ENCODE measurements at places on chromosomes 1 and 21.
A peak's percentile ranks its signal among the peaks of the same experiment; 100 is the strongest.

DNA sequence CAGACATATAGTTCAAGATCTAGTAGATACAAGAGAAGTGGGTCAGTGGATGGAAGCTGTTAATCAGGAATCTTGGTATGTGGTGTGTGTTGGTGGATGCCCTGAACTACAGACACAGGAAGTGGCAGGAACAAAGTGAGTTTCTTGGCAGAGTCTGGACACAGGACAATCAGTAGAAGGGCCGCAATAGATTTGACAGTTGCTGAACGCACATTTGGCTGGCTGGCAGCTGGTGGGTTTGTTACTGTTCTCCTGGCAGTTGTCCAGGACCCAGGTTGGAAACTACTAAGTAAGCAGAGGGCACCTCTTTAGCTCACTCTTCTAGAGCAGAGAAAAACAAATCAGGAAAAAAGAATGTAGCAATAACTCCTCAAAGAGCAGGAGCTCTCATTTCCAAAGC is 13.2 kb downstream of the KRTAP26-1 start:
- no peak for DNase-seq

GRCh38 chr1:78155121-78155520 is 109.4 kb downstream of the GIPC2 start:
- no peak for DNase-seq

DNA sequence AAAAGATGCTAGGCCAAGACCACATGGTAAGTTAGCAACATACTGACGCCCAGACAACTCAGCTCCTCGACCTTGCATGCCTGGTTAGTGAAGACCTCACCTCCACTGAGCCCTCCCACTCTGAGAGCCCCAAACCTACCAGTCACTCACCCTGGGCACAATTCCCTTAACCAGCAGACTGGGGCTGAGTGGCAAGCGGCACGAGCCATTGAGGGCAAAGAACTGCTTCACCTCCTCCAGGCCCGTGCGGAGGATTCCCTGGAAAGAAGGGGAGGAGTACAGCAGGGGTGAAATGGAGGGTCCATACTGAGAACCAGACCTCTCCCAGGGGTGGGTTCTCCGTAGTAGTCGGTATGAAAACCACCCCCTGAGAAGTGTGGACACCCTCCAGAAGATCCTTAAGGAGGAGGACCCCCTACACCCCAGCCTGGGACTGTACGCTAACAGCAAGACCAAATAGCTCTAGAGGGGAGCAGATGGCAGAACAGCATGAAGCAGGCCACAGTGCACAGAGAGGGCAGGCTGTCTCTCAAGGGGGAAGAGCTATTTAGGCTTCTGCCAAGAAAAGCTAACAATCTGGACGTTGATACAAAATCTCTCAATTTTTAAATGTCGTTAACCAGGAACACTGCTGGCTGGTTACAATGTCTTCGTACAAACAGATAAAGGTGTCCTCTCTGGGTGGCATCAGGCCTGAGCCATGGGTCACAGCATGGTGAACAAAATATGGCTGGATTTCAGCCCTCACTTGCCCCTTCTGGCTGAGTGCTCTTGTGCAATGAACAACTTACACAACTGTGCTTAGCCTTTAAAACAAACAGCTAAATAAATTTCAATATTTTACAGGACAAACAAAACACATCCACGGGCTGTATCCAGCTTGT is 31.0 kb upstream of the PPP1R15B start:
- no peak for DNase-seq

DNA sequence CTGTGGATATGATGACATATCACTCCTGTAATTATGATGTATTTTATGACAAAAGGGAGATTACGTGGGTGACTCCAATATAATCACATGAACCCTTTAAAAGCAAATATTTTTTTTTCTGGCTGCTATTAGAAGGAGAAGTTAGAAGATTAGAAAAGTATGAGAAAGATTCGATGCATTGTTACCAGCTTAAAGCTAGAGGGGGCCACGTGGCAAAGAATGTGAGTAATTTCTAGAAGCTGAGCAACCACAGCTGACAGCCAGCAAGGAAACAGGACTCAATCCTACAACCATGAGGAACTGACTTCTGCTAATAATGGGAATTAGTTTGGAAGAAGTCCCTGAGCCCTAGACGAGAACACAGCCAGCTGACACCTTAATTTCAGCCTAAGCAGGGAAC is 56.3 kb upstream of the C1orf87 start:
- DNase-seq, result peak; percentile 64

- DNase-seq, result peak; percentile 7
Measured at GRCh38 chr1:247054992-247055415, 23.6 kb downstream of the ZNF670 start.

DNA sequence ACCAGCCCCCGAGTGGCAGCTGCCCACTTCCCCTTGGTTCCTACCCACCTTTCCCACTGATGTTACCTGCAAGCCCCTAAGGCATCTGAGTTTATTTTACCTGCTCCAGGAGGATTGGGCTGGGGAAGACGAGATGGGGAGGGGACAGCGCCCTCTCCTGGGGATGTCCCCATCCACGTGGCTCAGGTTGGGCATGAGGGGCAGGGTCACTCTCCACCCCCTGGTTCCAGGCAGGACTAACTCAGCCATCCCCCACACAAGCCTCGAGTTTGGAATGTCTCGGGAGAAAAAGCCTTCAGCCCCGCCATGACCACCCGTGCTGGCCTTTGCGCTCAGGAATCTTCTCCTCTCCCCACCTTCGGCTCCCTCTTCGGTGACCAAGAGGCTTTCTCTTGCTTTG is 90.0 kb downstream of the ARHGEF10L start:
- DNase-seq, result no peak

DNA sequence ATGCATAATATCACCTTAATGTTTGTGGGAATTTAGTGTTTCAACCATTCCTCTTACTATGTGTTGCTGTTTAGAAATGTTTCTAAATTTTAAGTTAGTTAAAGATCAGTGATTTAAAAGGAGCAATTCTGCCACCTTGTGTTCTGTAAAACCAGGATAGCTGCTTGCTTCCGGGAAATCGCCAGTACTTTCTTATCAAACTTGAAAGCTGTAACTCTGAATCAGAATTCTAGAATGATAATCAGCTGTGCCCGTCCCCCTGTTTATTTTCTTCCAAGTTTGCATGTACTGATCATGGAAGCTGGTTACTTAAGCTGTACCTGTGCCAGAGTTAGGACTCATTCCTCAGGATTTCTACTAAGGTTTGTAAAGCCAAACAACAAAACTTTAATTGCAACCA is 656.4 kb downstream of the LTN1 start:
- DNase-seq, result peak; percentile 90

DNA sequence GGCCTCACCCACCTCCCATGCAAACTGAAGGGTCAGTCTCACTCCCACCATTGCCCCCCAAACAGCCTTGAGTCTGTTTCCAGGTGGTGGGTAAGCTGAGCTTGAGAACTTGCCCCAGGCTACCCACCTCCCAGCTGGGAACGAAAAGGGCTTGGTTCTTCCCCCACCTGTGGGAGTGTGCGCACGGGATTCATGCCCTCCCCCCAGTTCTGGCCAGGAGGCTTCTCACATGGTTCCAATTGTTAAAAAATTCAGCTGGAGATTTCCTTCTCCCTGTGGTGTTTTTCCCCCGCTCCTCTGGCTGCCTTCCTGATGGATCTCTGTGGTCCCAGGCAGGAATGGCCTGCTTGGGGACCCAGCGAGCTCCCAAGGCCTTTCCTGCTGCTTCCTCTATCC is 81.8 kb upstream of the C21orf91 start:
- peak; percentile 24 for DNase-seq

DNA sequence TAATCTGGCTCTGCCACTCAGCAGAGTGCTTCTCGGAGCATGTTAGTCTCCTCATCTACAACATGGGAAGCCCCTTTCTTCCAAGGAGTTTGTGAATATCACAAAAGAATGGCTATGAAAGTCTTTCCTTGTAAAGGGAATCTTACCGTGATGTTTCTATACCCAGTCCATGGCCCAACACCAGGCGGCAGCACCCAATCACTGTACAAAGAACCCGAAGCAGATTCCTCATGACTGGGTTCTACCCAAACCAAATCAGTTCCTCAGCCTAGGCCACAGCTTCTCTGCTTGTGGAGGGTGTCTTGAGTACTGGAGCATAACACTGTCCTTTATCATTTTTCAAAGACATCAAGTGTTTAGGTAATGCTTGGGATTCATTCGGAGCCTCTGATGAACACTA is 16.6 kb upstream of the SLFNL1 start:
- DNase-seq, result no peak

DNA sequence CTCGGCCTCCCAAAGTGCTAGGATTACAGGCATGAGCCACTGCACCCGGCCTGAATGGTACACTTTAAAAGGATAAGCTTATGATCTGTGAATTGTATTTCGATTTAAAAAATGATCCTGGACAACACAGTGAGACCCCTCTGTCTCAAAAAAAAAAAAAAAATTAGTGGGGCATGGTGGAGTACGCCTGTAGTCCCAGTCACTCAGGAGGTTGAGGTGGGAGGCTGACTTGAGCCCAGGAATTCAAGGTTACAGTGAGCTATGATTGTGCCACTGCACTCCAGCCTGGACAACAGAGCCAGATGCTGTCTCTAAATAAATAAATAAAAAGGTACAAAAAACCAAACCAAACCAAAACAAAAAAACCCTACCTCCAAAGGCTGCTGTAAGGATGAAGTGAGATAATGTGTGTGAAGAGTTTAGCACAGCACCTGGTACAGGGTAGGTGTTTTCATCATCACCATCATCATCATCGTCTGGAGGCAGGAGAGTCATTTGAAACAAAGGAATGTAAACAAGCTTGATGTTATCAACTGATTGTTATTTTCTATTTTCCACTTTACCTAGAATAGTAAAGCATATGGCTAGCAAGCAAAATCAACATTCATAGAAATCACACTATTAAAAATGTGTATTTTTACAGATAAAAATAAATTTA is 22.5 kb upstream of the HTR1D start:
- DNase-seq, result no peak

DNA sequence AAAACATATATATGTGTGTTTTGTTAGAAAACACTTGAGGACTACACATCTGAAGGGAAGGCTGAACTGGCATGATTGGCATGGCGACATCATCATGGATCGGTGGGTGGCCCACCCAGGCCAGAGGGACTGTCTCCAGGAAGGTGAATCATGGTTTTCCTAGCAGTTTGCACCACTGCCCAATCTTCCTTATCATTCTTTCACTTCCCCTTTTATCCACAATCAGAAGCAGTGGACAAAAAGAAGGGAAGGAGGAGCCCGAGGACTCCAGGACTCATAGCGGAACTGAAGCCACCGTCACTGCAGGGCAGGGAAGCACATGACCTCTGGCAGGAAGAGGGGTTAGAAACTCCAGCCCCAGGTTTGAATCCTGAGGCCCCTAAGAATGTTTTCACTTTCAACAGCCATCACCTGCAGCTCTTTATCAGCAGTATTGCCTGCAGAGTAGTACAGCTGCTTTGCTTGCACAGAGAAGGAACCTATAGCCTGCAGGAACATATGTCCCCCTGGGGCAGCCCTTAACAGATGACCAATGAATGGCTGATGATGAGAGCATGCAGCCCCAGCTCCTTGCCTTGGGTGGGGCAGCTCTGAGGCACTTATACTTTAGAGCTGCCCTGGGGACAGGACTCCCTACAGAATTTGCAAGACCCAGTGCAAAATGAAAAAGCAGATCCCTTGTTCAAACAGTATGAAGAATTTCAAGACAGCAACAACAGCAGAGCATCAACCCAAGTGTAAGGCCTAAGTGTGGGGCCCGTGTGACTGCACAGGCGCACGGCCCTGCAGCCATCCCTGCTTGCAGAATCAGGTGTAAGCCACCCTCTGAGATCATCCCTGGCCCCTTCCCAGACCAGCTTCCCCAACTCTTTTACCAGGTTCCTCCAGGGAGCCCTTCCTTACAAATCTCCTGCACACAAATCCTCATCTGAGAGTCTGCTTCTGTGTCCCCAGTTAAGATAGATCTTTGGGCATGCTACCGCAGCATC is 241.8 kb upstream of the IRF2BP2 start:
- DNase-seq, result peak; percentile 39

- no peak for DNase-seq
Measured at GRCh38 chr21:44512496-44513388, 27.3 kb downstream of the KRTAP10-1 start.

DNA sequence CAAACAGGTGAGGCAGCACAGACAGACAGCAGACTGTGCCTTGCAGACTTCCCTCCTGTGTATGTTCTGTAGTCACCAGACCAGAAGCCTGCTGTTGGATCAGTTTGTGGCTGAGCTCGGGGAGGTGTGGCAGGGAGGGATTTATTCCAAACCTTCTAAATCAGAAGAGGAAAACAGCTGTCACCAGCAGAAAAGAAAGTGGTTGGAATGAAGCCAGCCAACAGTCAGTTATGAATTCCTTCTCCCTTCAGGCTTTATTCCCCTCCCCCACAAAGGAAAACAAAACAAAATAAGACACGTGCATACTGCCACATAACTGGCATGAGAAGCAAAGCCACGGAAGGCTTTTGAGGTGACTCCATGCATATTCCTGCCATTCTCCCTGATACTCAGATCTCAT is 19.0 kb upstream of the PIGV start:
- DNase-seq, result peak; percentile 85

DNA sequence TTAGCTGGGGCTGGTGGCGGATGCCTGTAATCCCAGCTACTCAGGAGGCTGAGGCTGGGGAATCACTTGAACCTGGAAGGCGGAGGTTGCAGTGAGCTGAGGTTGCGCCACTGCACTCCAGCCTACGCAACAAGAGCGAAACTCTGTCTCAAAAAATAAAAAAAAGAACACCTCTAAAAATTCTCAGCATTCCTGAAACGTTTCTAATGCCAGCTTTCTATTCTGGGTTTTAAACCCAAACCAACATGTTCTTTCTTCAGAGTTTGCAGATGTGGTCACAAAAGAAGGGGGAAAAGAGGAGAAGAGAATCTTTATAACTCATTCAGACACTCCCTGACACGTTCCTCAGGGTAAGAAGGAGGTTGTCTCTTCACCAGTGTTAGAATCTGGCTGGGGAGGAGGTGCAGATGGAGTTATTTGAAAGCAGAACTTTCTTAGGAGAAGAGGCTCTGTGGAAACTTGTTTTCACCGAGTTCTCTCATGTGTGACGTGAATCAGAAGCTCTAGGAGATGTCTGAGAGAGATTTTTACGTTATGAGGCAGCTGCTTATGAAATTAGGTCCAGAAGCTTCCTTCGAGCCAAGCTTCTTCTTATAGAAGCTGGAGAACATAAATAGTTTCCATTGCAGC is 17.8 kb upstream of the CNR2 start:
- DNase-seq, result peak; percentile 73

- no peak for DNase-seq
Measured at GRCh38 chr21:45264912-45265515, 22.7 kb downstream of the POFUT2 start.

GRCh38 chr1:87785386-87785785 is 456.7 kb downstream of the LMO4 start:
- no peak for DNase-seq

DNA sequence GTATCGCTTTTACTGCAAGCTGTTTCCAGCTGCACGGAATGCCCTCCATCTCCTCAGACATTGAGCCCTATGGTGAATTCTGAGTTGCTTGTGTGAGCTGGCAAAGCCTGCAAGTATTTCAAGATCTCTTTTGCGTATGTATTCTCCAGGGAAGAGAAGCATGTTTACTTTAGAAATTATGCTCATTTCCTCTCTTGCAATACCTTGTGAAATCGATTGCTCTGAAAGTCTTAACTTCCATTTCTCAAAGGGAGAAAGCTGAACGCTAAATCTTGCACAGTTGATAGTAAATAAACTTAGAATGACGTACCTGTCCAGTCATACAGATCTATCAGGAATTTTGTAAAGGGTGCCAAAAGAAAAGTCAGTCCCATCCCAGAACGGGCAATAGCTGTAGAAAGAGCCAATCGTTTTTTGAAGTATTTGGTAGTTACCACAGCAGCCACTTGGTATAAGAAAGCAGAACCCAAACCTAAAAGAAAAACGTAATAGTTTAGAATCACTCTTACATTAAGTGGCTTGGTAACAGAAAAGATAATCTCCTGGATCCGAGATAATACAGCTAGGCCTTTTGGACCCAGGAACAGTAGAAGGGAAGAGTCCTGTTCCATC is 10.0 kb downstream of the SLC16A4 start:
- peak; percentile 49 for DNase-seq

- DNase-seq, result no peak
Measured at GRCh38 chr1:245060684-245061374, 94.0 kb upstream of the KIF26B start.

All from fibroblast of upper back skin (primary cell).